ENCODE measurements at places on chromosomes 6 and 20.
A peak's percentile ranks its signal among the peaks of the same experiment; 100 is the strongest.

- no peak for DNase-seq
Observed at GRCh38 chr20:22471156-22471836, 113.1 kb downstream of the FOXA2 start.

- peak; percentile 49 for DNase-seq
Observed at GRCh38 chr6:39835821-39836295, 43.7 kb downstream of the DAAM2 start.

DNA sequence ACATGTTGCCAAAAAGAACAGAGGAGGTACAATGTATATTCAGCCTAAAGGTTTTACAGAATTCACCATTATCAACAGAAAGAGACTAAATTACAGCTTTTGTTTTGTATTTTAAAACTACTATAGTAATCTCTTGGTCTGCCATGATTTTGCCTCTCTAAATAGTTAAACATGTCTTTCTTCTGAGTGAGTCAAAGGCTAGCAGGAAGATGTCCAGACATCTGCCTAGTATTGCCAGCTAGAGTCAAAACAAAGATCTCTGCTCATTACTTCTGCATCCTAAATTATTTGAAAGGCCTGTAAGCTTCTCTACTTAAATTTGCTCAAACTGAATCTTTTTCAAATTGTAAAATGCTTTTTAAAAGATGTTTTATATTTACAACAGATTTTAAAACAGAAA lies 8.8 kb downstream of the ASF1A start:
- DNase-seq: peak; percentile 64

DNA sequence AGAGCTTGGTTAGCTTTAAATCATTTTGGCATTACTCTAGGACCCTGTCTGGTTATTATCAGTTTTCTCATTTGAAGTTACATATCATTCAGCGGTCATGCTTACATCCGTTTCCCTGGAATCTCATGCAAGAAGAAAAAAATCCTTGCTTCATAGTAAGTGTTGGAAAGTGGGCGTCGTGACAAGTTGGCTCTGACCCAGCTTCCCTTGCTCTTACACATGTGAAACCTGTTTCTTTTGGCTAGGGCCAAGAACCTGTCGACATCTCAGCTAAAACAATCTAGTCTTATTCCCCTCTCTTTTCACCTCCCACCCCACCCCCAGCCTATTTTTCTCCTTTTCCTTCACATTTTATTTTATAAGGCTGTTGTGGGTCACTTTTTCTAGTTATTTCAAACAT lies 45.5 kb downstream of the ANKS1A start:
- DNase-seq: no peak

DNA sequence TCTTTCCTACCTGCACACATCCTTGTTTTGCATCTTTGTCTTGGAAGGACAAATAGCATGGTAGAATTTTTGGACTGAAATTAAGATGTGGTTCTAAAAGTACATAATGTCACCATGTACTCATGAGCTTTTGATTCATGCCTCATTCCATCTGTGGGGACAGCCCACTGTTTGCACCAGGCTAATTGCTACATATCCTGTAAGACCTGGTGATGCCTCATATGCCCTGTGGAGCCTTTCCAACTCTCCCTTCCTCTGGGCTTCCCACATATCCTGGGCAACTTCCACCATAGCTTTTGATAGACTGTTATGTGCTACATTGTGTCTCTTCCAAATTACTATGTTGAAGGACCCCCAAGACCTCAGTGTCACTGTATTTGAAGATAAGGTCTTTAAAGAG lies 213.6 kb upstream of the PREP start:
- peak; percentile 61 for DNase-seq

- DNase-seq: peak; percentile 69
Observed at GRCh38 chr6:113500221-113500620, 356.9 kb upstream of the MARCKS start.

- no peak for DNase-seq
Observed at GRCh38 chr20:25626779-25627178, 3.0 kb upstream of the NANP start.

DNA sequence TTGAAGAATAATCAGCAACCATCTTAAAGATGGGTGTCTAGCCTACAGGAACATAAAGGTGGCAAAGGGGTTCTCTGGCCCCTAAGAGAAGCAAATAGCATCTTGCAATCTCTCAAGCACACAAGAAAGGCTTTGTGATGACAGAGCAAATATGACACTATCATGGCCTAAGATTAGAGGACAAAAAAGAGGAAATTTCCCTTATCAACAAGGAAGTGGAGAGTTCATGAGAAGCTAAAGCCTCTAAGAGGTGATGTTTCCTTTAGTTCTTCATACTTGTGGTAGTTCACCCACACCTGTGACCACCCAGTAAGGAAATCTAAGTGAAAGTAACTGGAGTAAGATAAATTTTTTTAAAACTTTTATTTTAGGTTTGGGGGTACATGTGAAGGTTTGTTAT lies 88.4 kb downstream of the OLIG3 start:
- no peak for DNase-seq

DNA sequence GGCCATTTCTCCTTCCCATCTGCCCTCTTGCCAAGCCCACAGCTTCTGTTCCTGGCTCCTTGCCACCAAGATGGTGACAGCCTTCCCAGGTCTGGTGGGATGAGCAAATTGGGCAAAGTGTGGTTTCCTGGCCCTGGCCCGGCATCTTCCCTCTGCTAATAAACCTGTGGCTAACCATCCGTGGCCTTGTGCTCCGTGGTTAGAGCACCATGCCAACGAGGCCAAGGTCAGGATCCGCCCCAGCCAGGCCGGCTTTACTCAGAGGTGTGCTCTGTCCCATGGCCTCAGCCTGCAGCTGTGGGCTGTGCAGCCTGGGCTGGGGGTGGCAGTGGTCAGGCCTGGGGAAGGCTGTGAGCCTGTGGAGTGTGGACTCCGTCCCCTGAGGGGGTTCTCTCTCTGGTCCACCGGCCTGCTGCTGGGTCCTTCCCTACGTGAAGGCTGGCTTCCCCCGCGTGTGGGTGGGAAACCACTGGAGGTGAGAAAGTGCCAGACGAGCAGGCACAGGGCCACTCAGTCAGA lies 117.4 kb downstream of the VEGFA start:
- no peak for DNase-seq

DNA sequence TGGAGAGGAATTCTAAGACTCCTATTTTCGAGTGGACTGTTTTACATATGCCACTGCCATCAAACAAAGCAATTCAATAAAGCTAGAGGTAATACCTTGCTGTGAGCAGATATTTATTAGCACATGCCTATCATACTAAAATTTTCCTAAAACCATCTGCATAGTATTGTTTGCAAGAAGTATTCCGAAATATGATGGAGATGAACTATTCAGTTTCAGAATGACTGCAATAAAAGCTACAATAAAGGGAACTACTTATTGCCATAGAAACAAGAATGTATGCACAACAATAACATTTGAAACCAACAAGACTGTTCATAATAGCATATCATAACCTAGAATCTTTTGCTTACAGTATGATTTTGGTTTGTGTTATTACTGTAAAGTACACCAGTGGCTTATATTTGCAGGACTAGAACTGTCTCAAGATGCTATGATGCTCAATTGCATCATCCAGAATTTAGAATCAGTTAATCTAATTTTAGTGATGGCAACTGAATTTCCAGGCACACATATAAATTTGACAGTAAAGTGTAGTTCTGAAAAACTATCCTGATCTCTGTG lies 144.3 kb downstream of the GRIK2 start:
- DNase-seq: peak; percentile 9

GRCh38 chr6:157184202-157185015 lies 138.9 kb downstream of the TMEM242 start:
- DNase-seq: peak; percentile 82

- DNase-seq: no peak
Observed at GRCh38 chr20:63096681-63097335, 90.0 kb upstream of the BHLHE23 start.

DNA sequence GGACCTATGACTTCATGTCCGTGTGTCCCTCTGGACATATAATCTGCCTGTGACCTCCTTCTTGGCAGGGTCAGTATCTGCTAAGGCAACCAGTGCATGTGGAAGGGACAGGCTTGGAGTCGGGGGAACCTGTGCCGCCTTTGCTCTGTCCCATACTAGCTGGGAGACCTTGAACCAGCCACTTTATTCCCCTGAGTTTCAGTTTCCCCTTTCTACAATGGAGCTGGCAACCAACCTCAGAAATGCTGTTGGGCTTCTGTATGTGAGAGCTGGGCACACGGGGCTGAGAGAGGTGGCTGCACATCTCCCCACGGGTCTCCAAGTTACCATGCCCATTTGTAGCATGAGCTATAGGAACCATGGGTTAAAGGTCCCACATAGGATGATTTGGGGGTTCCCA lies 53.8 kb downstream of the CD40 start:
- no peak for DNase-seq

DNA sequence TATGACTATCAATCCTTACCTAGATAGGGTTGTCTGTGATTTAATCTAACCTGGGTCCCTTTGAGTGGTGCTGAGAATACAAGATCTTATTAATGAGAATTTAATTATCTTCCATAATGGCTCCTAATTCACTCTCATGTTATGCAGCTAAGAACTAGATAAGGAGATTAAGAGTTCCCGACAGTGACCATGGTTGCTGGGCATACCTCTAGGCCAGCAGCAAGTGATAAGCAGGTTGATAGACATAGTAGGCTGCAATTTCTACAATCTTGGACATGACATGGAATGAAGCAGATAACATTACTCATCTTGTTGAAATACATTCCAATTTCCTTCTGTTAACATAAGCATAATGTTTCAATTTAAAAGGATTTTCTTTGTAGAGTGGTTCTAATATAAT lies 27.1 kb downstream of the SPACA1 start:
- DNase-seq: no peak

GRCh38 chr20:44407402-44408184 lies 52.1 kb downstream of the HNF4A start:
- peak; percentile 78 for DNase-seq

GRCh38 chr6:81748994-81749393 lies 3.5 kb downstream of the TENT5A start:
- peak; percentile 57 for DNase-seq

- peak; percentile 27 for DNase-seq
Observed at GRCh38 chr6:123803504-123804013, at the start of gene NKAIN2. Gene NKAIN2 (plus strand): TSS chr6:123803865.

- peak; percentile 38 for DNase-seq
Observed at GRCh38 chr6:98054453-98054852, 771.4 kb upstream of the MMS22L start.

- no peak for DNase-seq
Observed at GRCh38 chr6:70136996-70137395, 165.9 kb downstream of the COL9A1 start.

- no peak for DNase-seq
Observed at GRCh38 chr6:155163601-155164000, 100.2 kb upstream of the CLDN20 start.

DNA sequence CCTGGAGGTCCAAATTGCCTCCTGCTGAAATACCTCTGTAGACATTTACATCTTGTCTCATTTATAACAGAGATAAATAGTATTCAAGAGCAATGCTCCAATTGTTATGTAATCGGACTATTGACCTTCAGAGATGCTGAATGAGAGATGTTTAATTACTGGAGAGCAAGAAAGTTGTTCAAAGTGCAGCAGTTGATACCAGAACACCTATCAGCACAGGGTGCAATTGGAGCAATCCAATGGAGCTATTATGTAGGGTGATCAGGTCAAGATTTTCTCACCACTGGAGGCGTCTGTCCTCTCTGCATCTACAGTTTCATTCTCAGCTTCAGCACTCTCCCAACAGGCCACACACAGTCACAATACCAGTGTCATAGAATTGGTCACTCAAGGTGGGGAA lies 19.5 kb upstream of the TMX4 start:
- no peak for DNase-seq

GRCh38 chr6:32627831-32628230 lies 9.4 kb upstream of the HLA-DQA1 start:
- DNase-seq: no peak

- DNase-seq: no peak
Observed at GRCh38 chr20:18847226-18847755, 33.7 kb downstream of the SCP2D1 start.

DNA sequence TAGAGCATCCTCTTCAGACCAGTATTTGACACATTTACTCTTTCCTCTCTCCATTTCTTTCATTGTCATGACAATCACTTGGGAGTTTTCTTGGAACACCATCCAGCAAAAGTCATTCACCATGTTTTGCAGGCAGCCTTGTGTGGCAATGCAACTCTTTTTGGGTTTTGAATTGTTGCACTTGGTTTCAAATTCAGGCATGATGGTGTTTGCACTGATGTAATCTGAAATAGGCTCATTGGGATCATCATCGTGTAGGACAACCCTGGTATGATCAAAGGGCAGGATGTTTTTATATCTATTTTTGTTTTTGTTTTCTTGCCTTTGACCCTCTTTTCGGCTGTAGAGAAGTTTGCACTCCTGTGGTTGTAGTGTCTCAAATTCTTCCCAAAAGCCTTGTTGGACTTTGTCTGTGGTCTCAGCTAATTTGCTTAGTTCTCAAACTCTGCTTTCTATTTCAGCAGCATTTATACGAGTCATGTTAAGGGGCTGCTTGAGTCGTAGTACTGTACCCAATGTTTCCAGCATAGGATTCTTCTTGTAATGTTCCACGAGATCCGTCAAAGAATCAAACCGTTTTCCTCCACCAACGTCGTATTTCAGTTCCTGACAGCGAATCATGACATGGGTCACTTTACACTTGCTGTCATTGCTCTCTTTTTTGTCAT lies 160.8 kb upstream of the TNFAIP3 start:
- DNase-seq: no peak

DNA sequence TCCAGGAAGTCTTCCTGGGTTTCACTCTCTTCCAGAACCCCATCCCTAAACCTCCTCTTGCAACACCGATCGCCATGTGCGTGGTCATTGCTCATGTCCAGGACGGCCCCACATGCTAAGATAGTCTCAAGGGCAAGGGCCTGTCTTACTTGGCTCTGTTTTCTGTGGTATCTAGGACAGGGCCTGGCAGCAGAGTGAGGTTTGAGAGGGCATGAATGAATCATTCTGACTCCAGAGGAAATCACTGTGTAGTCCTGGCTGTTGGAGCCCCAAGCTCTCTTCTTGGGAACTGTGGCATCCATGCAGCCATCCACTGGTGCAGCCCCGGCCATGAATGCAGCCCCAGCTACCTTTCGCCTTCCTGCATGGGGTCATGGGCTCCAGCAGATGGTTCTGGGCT lies 12.4 kb downstream of the SIRPA start:
- peak; percentile 75 for DNase-seq

Data from GM23248 (cell line).